ENCODE measurements at places on chromosomes 11 and 22.

- DNase-seq = no peak
Measured at GRCh38 chr22:42596863-42597530, 17.7 kb downstream of the POLDIP3 start.

- no peak for DNase-seq
Measured at GRCh38 chr22:36029406-36029755, 757 bp upstream of the RBFOX2 start.

DNA sequence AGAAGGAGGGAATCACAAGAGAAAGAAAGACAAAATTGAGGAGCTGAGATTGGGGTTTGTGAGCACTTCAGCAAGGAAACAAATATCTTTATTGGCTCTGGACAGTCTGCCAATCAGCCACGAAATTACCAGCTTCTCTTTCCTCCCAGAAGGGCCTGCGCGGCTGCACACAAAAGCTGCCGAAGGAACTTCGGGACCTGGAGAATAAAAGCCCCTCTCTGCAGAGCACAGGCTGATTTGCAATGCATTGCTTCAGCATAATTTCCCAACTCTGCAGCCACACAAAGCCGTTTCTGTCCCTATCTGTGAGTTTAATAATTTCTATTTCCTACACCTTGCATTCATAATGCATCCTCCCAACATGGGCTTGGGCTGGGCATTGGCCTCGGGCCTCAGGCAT is 522.6 kb downstream of the BUD13 start:
- DNase-seq = no peak

DNA sequence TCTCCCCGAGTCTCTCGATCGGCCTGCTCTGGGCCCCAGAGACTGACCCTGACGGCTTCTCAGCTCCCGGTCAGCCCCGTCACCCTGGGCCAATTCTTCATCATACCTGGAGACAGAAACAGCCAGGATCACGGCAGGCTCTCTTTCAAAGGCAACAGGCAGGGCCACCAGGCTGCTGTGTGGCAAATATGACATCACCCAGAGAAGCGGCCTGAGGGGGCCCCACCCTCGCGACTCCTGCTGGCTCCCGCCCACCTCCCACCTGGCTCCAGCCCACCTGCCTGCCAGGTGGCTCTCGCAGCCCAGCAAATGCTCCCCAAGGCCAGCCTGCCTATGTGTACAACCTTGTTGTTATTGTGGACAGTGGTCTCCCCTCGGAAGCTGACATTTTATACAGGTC is 24.9 kb upstream of the PACSIN2 start:
- DNase-seq = no peak

- no peak for DNase-seq
Measured at GRCh38 chr22:41779929-41780505, 20.5 kb upstream of the CCDC134 start.

GRCh38 chr22:39995393-39996252 is 869 bp downstream of the FAM83F start:
- no peak for DNase-seq

GRCh38 chr11:24497831-24498230 is 978 bp downstream of the LUZP2 start:
- no peak for DNase-seq

DNA sequence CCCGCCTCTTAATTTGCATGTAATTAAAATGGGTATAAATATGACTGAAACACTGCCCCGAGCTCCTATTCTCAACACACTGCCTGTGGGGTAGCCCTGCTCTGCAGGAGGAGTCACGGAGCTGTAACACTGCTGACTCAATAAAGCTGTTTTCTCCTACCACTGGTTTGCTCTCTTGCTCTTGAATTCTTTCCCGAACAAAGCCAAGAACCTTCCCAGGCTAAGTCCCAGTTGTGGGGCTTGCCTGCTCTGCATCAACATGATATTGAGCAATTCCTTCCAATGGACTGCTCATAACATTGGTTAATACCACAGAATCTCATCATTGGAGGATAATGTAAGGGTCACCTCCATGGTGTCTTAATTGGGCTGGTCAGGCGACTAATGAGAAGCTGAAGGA is 114.4 kb downstream of the FBXO7 start:
- no peak for DNase-seq

GRCh38 chr11:41133023-41133422 is 326.4 kb downstream of the LRRC4C start:
- no peak for DNase-seq

GRCh38 chr11:128956401-128957201 is 13.9 kb upstream of the TP53AIP1 start:
- DNase-seq = no peak

DNA sequence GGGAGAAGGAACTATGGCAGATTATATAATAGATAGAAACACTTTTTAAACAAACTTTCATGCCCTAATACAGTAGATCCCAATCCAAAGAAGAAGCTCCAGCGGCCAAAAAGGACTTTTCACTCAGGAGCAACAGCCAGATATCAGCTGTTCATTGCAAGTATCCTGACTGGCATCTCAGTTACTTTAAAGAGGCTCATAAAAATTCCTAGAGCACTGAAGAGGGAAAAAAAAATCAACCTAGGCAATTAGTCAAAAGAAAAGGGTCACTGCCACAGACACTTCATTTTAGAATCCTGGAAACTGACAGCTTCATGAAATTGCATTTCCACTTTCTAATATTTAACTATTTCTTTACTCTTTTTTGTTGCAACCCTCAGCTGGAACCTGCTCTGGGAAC is 170.6 kb upstream of the SOX6 start:
- no peak for DNase-seq

DNA sequence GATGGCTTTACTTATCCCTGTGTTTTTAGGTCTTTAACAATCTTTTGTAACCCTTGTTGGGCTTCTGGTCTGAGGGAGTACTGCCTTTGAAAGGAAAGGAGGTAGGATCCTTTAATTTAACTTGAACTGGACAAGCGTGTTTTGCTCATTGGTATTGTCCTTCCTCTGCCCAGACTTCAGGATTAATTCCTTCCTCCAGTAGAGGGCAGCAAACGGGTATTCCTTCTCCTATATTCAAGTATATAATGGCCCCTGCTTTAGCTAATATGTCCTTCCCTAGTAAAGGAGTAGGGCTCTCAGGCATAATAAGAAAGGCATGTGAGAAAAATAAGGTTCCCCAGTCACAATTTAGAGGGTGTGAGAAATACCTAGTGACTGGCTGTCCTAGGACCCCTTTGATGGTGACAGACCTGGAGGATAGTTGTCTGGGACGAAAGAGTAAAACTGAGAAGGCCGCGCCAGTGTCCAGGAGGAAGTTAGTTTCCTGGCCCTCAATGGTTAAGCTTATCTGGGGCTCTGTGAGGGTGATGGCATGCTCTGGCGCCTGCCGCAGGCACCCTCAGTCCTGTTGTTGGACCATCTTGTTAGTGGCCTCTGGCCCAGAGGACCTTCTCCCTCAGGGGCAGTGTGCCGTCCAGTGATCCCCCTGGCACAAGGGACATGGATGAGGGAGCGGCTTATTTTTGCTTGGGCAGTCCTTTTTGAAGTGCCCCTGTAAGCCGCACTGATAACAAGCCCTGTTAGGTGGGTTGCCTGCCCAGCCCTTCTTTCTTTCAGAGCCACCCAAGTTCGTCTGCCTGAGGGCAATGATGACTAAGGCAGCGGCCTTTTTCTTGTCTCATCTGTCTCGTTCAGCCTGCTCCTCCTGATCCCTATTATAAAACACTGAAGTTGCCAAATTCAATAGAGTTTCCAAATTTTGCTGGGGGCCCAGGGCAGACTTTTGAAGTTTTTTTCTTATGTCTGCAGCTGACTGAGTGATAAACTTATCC is 51.8 kb downstream of the C11orf71 start:
- DNase-seq = no peak

DNA sequence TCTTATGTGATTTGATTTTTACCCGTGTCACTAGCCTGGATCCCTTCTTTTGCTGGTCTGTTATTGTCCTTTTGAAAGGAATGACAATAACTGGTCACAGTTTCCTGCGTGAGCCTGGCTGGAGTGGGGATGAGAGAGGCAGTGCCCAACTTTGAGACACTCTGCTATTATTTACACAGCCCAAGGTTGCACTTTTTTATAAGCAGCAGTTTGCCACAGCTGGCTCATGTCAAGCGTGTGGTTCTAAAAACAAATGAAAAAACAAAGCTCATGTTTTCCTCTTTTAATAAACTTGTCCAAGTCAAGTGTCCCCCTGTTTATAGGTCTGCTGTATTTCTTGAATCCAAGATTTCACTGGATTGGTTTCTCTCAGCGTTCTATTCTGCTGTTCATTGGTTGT is 201.3 kb downstream of the GRIK4 start:
- DNase-seq = no peak

GRCh38 chr11:17150521-17150920 is 57.3 kb downstream of the PIK3C2A start:
- DNase-seq = no peak

DNA sequence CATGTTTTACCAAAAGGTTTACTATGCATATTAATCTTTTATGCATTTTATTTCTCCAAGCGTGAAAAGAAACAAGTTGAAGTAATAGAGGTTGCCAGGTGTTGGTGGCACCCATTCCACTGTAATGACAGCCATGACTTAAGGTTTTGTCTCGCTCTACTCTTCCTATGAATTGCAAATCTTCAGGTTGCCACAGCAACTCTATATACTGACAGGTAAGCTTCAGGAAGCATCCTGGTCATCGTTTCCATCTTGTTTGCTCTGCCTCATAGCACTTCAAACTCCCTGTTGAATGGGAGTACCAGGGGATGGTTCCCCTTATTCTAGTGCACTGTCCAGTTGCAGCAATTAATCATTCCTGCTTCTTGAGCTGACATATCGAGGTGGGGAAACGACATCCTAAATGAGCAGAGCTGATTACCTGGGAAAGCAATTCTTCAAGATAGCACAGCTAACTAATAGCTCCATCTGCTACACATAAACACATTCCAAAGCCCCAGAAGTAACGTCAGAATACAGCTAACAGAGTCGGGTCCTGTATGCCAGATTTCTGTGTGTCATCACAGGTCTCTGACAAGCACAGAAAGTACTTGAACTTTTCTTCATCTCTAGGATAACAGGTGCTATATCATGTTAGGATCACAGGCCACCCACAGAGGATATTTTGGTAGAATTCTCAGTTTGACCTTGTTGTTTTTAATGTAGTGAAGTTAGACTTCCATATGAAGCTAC is 80.3 kb downstream of the CADM1 start:
- no peak for DNase-seq

DNA sequence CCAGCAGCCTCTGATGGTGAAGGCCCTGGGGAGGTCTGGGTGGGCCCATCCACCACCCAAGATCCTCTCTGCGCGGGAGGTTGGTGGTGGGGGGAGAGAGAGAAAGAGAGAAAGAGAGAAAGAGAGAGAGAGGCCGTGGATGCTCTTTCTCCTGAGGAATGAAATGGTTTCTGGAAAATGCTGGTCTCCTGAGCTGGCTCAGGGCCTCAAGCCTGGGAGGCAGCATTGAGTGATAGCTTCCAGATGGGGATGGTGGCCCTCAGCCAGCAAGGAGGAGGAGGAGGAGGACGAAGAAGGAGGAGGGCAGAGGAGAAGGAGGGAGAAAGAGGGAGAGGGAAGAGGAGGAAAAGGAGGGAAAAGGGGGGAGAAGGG is 4.6 kb downstream of the TSPAN32 start:
- DNase-seq = no peak

DNA sequence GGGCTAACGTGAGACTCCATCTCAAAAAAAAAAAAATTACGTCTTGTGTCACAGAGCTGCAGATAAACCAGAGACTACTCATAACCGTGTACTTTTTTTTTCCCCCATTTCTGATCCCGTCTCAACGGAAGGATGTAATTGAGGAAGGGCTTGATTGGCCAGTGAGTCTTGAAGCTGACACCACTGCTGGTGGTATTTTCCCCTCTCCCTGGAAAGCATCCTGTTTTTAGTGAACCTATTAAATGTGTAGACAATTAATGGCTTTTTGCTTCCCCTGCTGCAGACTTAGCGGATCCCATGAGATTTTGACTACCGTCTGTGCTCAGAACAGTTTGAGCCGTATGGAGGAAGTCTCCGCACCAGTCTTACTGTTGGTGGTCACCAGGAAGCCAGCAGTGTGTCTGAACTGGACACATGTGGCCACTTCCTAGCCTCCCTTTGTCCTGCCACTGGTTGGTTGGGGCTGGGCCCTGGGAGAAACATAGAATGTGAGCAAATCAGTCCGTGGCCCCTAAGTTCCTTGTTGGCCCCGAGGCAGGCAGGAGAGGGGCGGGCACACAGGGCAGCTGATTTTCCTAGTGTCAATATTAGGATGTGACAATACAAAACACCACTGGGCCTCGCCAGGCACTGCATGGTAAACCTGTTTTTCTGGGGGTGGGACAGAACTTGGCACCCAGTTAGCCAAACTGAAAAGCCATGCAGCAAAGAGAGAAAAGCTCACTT is 3.1 kb downstream of the BIK start:
- DNase-seq = no peak

DNA sequence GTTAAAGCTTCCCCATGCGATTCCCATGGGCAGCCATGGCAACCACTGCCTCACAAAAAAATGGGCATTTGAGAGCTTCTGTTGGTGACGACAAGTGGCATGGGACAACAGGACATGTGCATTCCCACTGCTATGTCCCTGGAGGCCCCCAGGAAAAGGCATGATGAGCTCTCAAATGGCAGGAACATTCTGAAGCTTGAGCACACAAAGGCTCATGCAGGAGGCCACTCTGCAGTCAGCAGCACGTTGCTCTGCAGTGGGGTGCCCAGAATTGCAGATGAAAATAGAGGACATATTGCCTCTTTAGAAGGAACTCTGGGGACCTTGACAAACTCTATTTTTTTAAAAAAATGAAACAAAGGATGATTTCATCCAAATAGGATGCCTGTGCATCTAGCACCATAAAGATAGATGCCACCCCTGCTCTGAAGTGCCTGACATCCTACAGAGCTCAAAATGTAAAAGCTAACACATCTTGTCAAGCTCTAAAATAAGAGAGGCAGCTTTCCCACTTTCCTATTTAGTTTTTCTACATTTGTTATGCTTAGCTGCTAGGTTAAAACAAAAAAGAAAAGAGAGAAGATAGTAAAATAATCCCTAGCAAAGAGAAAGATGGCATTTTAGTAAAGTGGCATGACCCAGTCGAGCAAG is 277.6 kb upstream of the ZC3H12C start:
- no peak for DNase-seq

DNA sequence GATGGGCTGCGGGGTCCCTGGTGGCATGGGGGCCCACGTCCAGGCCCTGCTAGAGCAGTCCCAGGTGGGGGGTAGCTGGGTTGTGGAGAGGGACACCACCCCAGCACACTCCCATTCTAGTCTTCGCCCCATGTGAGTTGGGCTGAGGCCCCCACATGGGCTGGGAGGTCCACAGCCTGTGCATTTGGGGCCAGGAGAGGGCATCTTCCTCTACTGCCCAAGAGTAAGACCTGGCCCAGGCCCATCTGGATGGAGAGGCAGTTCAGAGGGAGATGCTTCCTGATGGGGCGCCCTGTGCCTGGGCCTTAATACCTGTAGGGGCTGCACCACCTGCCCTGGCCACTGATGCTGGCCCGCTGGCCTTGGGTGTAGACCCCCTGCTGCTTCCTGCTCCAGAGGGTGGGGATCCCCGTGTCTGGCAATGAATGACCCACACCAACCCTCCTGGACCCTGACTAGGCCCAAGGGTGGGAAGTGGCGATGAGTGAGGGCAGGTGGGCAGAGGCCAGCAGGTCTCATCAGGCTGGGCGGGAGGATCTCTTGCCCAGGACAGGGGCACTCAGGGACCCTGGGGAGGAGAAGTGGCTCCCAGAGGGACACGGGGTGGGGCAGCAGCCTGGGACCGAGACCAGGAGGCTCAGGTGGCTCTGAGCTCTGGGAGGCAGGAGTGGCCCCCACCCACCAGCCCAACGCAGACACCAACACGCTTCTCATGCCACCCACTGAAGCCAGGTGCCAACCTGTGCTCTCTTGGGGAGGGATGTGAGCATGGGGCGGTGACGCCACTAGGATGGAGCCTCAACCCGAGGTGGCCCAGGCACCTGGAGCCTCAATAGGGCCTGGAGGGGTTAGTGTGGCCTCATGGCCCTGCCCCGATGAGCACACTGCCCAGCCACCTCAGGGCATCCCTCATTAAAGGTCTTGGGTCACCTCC is 17.4 kb upstream of the GNB1L start:
- no peak for DNase-seq

Measured in cortex of kidney (tissue), 1 donor.